ENCODE measurements at places on chromosomes 7 and 10.

DNA sequence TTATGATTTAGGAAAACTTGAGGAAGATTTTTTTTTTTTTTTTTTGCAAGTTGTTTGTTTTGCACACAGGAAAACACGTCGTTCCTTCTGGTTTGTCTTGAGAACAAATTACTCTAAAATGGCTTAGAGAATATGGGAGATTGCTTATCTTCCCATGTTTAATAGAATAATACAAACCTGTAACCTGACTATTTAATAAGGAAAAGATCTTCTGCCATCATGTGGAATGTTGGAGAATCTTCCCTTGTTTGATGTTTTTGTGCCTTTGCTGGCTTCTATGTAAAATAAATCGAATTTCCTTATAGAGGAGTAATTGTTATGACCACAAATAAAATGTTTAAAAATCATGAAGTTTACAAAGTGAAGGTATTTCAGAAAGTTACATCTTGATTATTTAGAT, 818.8 kb downstream of the GATA3 start:
- H3K27me3 ChIP-seq: no peaks in the 10 kb centered on the region
- H3K27ac ChIP-seq: no peak overlapping the region
- H3K36me3 ChIP-seq: no peaks in the 10 kb centered on the region

GRCh38 chr10:11797847-11798633, 25.1 kb upstream of the PROSER2 start:
- no peak for DNase-seq
- no peaks in the 10 kb centered on the region for H3K36me3 ChIP-seq
- no peak overlapping the region for H3K27ac ChIP-seq
- peaks cover 10% of the 10 kb centered on the region for H3K4me1 ChIP-seq
- H3K4me3 ChIP-seq: no peak overlapping the region

DNA sequence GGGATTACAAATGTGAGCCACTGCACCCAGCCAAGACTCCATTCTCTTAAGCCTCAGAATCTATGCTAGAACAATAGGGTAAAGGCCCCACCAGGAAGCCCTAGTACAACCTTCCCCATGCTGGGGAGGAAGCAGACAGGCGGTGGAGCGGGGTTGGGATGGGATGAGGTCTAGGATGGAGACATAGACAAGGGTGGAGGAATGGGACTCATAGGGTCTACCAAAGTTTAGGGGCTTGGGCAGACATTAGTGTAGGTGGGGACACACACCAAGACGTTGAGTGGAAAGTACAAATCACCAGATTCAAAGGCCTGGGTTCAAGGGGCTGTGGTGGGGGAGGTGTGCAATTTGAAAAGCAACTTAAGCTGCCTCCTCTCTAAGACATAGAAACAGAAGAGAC, 19.3 kb downstream of the PRSS2 start:
- peaks cover 45% of the 10 kb centered on the region for H3K27me3 ChIP-seq
- DNase-seq: no peak
- no peaks in the 10 kb centered on the region for H3K36me3 ChIP-seq
- H3K27ac ChIP-seq: no peak overlapping the region

DNA sequence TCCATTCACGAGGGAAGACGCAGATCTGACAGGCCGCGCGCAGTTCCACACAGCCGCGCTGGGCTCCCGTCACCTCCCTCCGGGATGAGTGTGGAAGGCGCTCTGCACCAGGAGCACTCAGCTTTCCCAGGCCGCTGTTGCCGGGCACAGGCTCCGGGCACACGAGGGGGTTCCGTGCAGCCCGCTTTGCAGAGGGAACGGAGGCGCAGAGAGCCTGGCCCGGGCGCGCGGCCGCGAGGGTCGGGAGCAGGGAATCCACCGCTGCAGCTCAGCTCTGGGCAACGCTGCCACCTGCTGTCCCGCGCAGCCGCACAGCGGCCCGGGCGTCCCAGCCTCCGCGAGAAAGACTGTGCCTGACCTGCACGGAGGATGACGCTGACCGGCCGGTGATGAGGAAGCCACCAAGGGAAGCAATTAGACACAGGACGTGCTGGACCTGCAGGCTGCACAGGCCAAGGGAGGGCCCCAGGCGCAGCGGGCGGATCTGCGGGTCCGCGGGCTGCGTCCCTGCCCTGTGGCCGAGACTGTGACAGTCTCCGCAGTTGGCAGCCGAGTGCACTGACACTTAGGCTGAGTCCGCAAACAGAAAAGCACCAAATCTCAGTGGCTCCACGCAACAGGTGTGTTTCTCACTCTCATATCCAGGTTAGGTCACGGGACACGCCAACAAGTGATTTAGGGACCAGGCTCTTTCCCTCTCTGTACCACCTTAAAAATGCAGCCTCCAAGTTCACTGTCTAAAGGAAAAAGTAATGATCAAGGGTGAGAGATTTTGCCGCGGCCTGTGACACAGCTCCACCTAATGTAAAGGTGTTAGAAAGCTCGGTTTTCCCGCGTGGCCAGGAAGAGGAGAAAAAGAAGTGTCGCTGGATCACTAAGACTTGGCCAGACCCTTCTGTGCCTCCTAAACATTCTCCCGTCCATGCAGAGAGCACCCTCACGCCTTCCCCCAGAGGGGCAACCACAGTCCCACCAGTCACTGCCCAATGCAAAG, 94.5 kb downstream of the SEC61G start:
- H3K27ac ChIP-seq: no peak overlapping the region
- no peaks in the 10 kb centered on the region for H3K36me3 ChIP-seq

All from MCF 10A (cell line).